ENCODE measurements at places on chromosomes 1 and 21. TPM values are rescaled to one million over a fixed set of nuclear protein-coding genes. Genes with fewer than 3 reads are reported as not detected.

DNA sequence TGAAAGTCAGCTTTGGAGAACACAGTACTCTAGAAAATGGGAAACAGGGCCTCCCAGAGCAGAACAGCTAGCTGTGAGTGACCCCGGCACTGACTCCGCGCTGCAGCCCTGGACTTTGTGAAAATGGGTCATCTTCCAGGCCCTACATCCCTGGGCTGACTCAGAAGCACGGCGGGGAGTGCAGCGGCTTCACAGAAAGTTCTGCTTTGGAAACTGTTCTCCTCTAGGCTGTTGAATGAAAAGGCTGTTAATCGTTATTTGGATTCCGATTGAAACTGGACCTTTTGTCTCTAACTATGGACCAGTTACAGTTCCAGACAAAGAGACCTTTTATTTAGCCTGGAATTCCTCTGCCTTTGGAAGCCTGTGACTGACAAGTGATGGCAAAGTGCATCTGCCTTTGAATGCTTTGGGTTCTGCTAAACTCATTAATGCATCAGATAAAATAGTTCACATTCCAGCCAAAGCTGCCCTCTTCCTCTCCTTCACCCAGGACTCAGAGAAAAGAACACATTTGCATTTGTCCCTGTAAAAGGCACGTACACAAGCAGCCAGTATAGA, 144.9 kb upstream of the HOOK1 start:
- DNase-seq: no peak

- DNase-seq: no peak
Observed at GRCh38 chr1:198955085-198955484, 316.2 kb downstream of the PTPRC start.

- DNase-seq: no peak
Observed at GRCh38 chr1:170734412-170735175, 70.7 kb downstream of the PRRX1 start.

DNA sequence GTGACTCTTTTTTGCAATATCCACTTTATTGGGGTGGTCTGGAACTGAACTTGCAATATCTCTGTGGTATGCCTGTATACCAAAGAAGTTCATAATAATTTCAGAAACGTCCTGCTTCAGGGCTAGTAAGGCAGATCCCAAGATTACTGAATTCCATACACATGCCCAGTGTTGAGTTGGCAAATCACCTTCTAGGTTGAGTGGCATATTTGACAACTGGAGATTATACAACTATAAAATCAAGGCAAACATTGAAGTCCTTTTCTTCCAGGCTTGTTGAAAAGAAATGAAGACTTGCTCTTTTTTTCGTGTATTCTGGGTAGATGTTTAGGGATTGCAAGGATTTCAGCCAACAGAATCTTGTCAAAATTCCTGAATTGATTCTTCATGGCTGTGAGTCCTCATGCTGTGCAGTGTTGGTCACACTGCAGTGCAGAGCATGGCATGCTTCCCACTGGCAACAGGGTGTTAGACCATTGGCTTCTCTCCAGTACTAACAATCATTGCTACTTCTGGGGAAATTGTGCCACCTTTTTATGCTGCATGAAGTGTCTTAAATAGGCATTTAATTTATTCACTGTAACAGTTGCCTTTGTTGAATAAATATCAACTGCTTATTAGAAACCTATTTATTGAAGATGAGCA, 367.1 kb upstream of the ADGRL4 start:
- no peak for DNase-seq

HIVEP3 gene
- polyA plus RNA-seq: 4.0 TPM

- DNase-seq: no peak
Observed at GRCh38 chr1:199109160-199109559, 470.3 kb downstream of the PTPRC start.

- DNase-seq: no peak
Observed at GRCh38 chr1:243505986-243506689, 250.3 kb downstream of the SDCCAG8 start.

PIGM gene
- polyA plus RNA-seq: 3.5 TPM

DNA sequence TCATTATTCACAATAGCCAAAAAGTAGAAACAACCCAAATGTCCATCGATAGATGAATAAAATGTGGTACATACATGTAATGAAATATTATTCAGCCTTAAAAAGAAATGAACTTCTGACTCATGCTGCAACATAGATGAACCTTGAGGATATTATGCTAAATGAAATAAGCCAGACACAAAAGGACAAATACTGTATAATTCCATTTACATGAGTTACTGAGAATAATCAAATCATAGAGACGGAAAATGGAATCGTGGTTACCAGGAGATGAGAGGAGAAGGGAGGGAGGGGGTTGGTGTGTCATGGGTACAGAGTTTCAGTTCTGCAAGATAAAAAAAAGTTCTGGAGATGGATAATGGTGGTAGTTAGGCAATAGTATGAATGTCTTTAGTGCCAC, 184.1 kb downstream of the PSMG1 start:
- DNase-seq: no peak

CR1 gene
- not detected for polyA plus RNA-seq

DNA sequence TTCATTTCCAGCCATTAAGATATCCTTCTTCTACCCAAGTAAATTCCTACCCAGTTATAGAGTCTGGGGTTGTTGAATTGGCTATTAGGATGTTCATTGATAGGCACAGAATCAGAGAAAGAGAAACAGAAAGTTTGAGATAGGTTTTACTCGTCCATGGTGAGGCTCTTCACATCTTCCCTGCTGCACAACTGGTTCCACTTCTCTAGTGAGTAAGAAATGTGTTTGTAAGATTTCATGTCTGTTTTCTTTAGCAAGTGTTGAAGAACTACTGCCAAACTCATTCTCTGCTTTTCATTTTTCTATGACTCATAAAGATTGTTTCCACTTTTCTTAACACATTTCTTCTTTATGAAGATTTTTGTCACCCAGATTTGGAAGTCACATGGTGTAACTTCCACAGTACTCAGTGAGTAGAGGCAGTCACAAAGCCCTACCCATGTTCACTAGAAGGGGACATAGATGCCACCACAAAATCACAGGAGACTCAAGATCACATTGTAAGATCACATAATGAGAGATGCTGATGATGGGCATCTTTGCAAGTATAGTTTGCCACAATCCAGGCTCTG, 152.3 kb downstream of the SNX7 start:
- DNase-seq: no peak

DNA sequence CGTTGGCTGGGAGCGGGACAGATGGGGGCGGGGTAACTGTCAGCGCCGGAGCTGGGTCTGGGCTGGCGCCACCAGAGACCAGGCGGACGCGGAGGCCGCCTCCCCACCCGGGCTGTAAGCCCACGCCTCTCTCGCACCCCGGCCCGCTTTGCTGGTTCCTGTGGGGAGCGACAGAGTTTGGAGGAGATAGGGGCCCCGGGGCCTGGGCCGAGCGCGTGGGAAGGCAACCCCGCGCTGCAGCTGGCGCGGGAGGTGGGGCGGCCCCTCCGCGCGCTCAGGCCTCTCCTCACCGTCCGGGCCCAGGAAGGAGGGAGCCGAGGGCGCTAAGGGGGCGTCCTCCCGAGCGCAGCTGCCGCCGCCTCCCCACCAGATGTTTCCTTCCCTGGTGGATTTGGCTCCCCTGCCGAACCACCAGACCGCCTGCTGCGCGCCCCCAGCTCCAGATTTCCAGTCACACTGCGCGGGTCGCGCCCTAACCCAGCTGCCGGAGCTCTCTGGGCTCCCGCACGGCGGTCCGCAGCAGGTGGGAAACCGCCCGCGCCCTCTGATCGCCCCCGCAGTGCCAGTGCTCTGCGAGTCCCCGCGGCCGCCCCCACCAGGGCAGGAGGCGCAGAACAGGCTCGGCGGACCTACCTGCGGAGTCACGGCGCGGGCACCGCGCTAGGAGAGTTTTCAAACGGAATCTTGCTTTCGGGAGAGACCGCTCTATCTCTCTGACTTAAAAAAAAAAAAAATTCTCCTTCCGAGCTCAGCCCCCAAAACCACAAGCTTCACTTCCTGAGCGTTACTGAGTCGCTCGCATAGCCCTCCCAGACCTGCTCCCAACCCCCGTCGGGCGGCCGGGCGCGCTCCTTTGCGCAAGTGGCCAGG, 1.1 kb downstream of the GFI1 start:
- no peak for DNase-seq

- no peak for DNase-seq
Observed at GRCh38 chr1:180310095-180310494, 80.0 kb downstream of the LHX4 start.

SPRR2G gene
- not detected for polyA plus RNA-seq

RSPO1 gene
- polyA plus RNA-seq: 0.05 TPM

- no peak for DNase-seq
Observed at GRCh38 chr1:38038861-38039260, 7.7 kb downstream of the POU3F1 start.

GJA4 gene
- polyA plus RNA-seq: not detected

DNA sequence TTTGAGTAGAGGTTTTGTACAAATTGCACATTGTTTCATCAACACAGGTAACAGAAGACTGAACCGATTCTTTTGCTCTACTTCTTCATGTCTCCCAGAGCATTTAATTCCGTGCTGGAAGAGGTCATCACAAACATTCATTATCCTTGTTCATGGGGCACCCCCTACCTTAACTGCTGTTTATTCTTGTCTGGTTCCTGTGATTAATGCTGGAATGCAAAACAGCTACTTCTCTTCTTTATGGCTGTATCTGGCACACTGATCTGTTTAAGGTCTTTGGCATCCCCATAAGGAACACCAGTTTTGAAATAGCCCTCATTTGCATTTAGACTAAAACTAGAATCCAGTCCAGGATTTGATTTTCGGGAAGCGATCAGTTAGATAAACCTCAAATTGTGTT, 42.2 kb downstream of the NTNG1 start:
- no peak for DNase-seq

- no peak for DNase-seq
Observed at GRCh38 chr1:5253036-5253435, 598.6 kb downstream of the AJAP1 start.

PRDX6 gene
- 885 TPM for polyA plus RNA-seq

FCRL3 gene
- not detected for polyA plus RNA-seq

LBR gene
- 16.7 TPM for polyA plus RNA-seq

- DNase-seq: no peak
Observed at GRCh38 chr1:190906206-190906725, 428.6 kb upstream of the BRINP3 start.

DARS2 gene
- polyA plus RNA-seq: 24.3 TPM

DNA sequence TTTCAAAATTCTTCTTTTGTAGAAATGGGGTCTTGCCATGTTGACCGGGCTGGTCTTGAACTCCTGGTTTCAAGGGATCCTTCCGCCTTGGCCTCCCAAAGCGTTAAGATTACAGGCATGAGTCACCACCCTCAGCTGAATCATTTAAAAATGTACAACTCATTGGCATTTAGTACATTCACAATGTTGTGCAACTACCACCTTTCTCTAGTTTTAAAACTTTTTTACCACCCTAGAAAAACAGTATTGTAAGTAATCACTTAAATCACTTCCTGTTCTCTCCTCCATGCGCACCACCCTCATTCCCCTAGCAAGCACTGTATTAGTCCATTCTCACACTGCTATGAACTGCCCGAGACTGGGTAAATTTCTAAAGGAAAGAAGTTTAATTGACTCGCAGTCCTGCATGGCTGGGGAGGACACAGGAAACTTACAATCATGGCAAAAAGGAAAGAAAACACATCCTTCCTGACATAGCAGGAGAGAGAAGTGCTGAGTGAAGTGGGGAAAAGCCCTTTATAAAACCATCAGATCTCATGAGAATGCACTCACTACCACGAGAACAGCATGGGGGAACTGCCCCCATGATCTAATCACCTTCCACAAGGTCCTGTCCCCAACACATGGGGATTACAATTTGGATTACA, 14.4 kb upstream of the THEM5 start:
- DNase-seq: no peak

GPR25 gene
- not detected for polyA plus RNA-seq

UBXN10 gene
- polyA plus RNA-seq: not detected

LY9 gene
- polyA plus RNA-seq: not detected

All from BJ (cell line).